Forelimb muscle (tissue), 1 donor: ENCODE measurements at places on chromosomes 3 and 15. TPM values are rescaled to one million over a fixed set of nuclear protein-coding genes. Genes with fewer than 3 reads are reported as not detected.

GRCh38 chr15:68376447-68377060 is 55.4 kb downstream of the ITGA11 start:
- no peak for DNase-seq

MLF1 gene
- 88.4 TPM for polyA plus RNA-seq

FGF7 gene
- polyA plus RNA-seq: 13.4 TPM

- no peak for DNase-seq
Observed at GRCh38 chr3:60917141-60917540, 334.1 kb downstream of the FHIT start.

DNA sequence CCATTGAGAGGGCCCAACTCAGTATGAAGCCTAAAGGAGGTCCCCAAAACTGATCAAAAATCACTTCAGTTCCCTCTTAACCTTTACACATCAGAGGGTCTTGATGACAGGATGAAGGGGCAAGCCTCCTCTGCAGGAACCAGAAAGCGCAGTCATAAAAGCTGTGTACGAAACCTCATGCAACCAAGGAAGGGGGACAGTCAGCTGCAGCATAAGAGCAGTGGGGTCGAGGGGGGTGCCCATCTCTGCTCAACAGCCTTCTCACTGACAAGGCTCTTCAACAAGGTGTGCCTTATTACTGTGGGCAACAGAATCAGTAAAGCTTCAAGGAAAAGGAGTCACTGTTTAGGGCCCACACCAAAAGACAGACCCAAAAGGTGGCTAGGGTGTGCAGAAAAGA is 3.9 kb downstream of the POC1A start:
- no peak for DNase-seq
